ENCODE measurements at places on chromosomes 1 and 21.
A peak's percentile ranks its signal among the peaks of the same experiment; 100 is the strongest.

DNA sequence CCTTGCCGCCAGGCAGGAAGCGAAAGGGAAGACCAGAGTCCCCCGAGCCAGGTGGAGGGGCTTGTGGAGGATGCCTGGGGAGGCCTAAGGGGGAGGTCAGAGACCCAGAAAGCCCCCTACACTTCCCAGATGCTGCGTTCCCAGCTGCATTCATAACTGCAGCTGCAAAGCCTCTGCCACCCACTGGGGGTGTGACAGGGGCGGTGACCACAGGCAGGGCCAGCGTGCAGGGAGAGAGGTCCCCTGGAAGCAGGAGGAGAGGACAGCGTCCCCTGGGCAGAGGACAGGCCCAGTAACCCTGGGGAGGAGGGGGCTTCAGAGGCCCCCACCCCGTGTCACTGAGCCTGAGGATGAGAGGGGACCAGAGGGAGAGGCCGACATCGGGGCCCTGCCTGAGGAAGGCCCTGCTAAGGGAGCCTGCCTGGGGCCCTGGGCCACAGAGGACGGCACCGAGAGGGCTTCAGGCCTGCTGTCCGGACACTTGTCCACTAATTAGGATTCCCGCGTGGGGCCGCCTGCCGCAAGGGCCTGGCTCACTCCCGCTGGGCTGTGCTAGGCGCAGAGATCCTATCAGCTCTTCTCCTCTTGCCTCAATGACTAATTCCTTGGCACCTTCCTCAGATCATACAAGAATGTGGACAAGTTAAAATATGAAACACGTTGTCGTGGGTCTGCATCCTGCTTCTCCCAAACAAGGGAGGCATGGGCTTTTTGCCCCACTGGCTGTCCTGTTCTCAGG lies 49.1 kb upstream of the CCDC27 start:
- DNase-seq = no peak

GRCh38 chr21:43311301-43311817 lies 115.6 kb downstream of the SIK1 start:
- no peak for DNase-seq

GRCh38 chr1:240695416-240695815 lies 83.5 kb upstream of the GREM2 start:
- no peak for DNase-seq

GRCh38 chr1:158147869-158148268 lies 32.8 kb upstream of the CD1D start:
- peak; percentile 86 for DNase-seq

DNA sequence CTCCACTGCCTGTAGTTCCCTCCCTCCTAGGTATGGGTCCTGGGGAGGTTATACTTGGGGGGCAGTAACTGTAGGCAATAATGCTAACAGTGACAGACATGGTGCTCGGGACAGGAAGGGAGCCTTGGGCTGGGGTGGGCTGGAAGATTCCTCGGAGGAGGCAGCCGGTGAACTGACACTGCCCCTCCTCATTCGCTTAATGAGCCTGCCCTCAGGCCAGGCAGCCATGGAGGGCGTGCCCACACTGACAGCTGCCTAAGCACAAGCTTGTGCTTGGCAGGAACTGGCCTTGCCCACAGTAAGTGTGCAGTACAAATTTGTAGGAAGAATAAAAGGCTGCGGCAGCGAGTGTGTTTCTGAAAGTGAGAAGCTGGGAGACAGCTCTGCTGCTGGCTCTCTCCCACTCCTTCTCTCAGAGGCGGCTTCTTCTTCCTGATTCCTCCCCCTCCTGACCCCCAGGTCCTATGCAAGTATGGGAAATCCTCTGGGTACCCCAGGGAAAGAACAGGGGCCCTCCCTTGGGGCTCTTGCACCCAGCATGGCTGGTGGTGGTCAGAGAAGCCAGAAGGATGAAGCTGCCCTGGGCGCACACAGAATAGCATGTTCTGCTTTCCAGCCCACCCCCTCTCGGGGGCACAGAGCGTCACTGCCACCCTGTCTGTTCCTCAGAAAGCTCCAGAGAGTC lies 23.6 kb downstream of the OPTC start:
- DNase-seq = peak; percentile 53

- no peak for DNase-seq
Observed at GRCh38 chr21:15289896-15290841, 225.4 kb upstream of the NRIP1 start.

- DNase-seq = no peak
Observed at GRCh38 chr1:25039229-25039628, 109.2 kb upstream of the RUNX3 start.

DNA sequence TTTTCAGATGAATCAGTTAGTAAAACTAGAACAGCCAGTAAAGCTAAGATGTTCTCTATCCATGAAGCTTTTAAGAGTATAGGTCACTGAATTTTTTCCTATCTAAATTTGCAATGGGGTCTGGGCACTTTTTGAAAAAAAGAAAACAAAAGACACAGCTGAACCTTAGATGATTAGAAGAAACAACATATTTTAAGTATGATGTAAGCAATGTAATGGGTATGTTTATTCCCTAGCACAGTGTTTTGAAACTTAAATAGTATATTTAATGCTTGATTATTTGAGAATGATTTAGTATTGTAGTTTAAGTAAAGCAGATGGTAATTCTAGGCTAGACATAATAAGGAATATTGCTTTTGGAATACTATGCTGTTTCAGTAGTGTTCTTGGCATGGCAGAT lies 36.2 kb downstream of the KCTD3 start:
- DNase-seq = no peak

GRCh38 chr1:91891454-91891853 lies 5.5 kb upstream of the TGFBR3 start:
- DNase-seq = no peak

DNA sequence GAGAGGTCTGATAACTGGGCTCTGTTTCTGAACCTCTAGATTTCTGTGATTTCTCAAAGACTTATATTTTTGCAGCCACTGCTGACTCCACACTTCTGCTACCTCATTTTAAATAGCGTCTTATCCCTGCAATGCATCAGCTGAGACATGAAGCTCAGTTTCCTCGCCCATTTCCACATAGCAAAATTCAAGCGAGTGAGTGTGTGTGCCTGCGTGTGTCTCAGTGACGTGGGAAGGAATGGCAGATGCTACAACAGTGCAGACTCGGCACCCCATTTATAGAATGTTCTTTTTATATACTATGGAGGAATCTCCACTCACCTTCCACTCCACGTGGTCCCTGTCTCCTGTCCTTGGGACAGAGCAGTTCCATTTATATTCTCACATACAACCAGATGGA lies 35.7 kb downstream of the ZMYND12 start:
- no peak for DNase-seq

DNA sequence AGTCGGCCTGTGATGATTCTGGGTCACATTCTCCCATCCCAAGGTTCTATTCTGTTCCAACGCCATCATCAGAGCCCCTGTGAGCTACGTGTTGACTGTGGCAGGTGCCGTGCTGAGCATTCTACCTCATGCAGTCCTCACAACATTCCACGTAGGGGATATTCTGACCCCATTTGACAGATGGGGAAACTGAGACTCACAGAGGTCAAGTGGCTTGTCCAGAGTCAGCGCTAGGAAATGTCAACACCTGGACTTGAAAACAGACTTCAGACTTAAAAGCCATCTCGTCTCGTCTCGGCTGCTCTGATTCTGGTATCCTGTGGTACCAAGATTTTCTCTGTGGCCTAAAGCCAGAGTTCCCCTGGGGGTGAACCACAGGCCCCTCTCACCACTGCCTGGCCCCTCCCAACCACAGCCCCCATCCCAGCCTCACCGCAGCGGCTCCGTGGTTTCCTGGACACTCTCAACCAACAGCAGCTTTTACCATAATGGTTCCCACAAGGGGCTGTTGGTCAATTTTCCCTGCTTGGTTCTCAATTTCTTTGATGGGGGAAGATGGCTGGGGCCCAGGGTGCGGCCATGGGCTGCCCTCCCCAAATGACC lies 39.6 kb downstream of the SDC3 start:
- DNase-seq = no peak

DNA sequence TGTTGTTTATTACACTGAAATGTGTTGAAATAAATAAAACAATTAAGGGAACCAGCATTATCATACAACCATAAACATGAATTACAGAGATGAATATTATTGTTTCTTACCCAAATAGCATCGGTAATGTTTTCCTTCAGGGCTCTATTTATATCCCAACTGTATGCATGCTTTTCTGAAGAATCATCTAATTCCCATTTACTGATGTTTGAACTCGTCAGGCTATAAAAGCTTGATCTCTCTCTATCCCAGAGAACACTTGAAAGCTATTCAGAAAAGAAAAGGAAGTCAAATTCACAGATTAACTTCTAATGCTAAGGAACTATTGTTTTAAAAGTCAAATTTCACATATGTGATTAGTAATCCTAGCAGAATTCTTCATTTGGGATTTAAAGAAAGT lies 12.4 kb downstream of the NUP133 start:
- DNase-seq = no peak

DNA sequence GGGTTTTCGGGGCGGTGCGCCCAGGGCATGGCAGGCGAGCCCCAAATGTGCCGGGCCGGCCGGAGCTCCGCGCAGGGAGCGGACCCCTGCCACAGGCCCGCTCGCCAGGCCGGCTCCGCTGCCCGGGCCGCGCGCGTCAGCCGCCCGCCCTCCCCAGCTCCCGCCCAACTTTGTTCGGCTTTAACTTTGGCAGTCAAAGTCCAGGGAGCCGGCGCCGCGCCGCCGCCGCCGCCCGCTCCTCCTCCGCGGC lies 488 bp downstream of the SLC35D1 start:
- DNase-seq = peak; percentile 3

- no peak for DNase-seq
Observed at GRCh38 chr1:28339551-28339950, 10.7 kb downstream of the MED18 start.

DNA sequence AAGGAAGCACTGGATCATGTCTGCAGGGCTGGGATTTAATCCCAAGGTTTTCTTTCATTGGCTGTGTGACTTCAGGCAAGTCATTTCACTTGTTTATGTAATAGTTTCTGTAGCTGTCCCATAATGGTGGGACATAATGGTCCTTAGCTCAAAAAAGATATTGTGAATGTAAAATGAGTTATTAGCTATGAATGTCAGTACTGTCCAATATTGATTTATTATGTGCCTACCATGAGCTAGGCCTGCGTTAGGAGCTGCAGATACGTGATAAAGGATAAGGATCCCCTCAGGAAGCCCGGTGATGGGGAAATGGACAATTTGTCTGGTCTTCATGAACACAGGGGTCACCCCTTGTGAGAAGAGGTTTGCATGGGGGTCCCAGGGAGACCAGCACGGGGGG lies 95.8 kb downstream of the PLXNA2 start:
- DNase-seq = no peak

GRCh38 chr1:59976194-59977074 lies 49.9 kb upstream of the CYP2J2 start:
- DNase-seq = peak; percentile 58

GRCh38 chr1:107965110-107965991 lies at the start of gene VAV3:
VAV3 (minus strand) TSS chr1:107965180; CDS start chr1:107964869, 311 bp downstream.
- DNase-seq = peak; percentile 75

- no peak for DNase-seq
Observed at GRCh38 chr1:159229260-159229885, 24.7 kb downstream of the ACKR1 start.

GRCh38 chr1:38296047-38296446 lies 249.5 kb upstream of the POU3F1 start:
- no peak for DNase-seq

DNA sequence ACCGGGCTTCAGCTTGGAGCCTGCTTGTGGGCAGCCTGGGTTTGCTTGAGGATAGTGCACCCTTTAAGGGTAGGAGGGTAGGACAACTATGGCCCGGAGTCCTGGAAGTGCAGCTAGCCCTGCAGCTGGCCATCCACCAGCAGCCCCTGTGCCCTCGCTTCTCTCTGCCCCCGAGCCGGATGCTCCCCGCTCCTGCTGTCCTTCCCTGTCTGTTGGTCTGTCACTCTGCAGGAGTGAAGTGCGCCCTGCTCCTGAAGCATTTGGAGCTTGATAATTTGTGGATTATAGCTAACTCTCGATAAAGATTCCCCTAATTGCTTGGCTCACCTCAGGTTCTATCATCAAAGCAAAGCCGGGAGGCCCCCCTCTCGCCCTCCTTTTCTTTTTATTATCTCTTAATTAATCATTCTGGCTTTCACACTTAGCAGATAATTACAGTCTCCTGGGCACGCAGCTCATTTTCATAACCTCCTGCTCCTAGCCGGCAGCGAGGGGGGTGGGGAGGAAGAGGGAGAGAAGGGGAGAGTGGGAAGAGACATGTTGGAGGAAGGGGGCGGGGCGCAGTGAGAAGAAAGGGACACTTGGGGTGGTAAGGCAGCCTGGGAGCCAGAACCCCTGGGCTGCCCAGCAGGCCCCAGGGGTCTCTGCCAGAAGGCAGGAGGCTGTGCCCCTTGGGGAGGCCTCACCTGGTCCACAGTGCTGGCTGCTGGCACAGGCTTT lies 14.4 kb downstream of the KIRREL1 start:
- DNase-seq = no peak

GRCh38 chr1:187627516-187627915 lies 798.8 kb downstream of the PLA2G4A start:
- DNase-seq = no peak

All from inflammatory macrophage (primary cell).